ENCODE measurements at places on chromosomes 4 and X.

DNA sequence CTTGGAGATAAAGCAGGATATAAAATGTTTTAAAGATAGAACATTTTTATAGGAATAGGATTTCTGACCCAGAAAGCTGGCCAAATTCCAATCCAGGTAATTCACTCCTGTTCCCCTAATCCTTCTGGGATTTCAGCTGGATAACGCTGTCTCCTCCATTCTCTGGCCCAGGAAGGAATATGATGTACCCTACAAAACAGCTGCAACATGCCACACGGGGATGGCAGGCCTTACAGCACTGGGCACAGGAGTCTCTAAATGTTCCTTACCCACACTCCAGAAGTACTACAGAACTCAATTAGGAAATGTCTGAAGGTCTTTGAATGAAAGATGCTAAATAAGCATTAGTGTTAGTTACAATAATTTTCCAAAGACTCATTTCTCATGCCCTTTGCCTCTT, 15.8 kb downstream of the CAMK2D start:
- no peak for DNase-seq
- no peaks in the 10 kb centered on the region for H3K4me1 ChIP-seq
- no peak overlapping the region for H3K27ac ChIP-seq
- no peaks in the 10 kb centered on the region for H3K36me3 ChIP-seq
- no peak overlapping the region for H3K4me3 ChIP-seq

- no peak overlapping the region for H3K27ac ChIP-seq
- H3K4me1 ChIP-seq, result no peaks in the 10 kb centered on the region
- H3K36me3 ChIP-seq, result no peaks in the 10 kb centered on the region
- no peak for DNase-seq
These were observed 13.0 kb downstream of the DKC1 start for GRCh38 chrX:154775419-154776349.

DNA sequence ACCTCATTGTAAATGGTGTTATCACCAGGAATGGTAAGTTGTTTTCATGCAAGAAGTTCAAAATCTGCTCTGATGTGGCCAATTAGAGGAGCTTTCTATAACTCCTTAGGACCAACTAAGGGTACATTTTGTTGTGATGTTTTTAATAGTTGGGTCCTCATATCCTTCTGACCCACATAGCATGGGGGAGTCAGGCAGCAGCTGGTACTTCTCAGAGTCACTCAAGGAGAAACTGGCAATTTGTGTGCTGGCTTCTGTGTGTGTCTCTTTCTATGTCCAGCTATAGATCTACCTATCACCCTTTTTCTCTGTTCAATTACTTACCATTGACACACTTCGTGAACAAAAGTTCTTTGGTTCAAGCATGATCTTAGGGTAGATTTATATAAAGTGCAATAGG, 194.3 kb upstream of the TENM3 start:
- H3K4me1 ChIP-seq, result no peaks in the 10 kb centered on the region
- H3K4me3 ChIP-seq, result no peak overlapping the region
- H3K27me3 ChIP-seq, result no peaks in the 10 kb centered on the region
- no peak for DNase-seq

DNA sequence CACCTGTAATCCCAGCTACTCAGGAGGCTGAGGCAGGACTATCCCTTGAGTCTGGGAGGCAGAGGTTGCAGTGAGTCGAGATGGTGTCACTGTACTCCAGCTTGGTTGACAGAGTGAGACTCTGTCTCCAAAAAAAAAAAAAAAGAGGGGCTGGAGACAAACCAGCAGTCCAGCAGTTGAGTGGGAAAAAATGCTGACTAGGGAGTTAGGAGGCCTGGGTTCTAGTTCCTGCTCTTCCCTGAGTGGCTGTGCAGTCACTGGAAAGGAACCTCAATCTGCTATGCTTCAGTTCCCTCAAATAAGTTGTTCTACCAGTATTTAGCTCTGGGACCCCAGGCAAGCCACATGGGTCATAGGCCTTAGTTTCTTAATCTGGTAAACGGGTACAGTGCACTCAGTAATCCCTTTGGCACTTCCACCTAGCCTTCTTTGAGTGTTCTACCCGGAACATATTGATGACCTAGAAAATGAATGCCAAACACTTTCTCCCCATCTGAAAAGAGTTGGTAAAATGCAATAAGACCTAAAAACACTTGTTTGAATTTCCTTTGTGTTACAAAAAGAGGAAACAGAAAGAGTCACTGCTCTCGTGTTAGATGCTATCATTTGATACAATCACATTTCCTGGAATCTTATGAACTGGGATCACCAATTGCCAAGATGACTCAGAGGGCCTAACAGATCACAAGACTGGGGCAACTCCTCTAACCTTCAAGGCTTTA, 99.3 kb upstream of the EGFL6 start:
- H3K27me3 ChIP-seq, result peaks cover 47% of the 10 kb centered on the region
- no peaks in the 10 kb centered on the region for H3K4me1 ChIP-seq
- H3K4me3 ChIP-seq, result no peak overlapping the region
- no peaks in the 10 kb centered on the region for H3K36me3 ChIP-seq
- H3K27ac ChIP-seq, result no peak overlapping the region

- no peaks in the 10 kb centered on the region for H3K36me3 ChIP-seq
- no peak overlapping the region for H3K27ac ChIP-seq
- no peaks in the 10 kb centered on the region for H3K4me1 ChIP-seq
- H3K4me3 ChIP-seq, result no peak overlapping the region
- DNase-seq, result no peak
- no peaks in the 10 kb centered on the region for H3K27me3 ChIP-seq
These were observed 358.2 kb upstream of the CLNK start for GRCh38 chr4:11042760-11043159.

GRCh38 chr4:29113960-29114359, 1606.2 kb upstream of the PCDH7 start:
- H3K27ac ChIP-seq, result no peak overlapping the region
- H3K4me1 ChIP-seq, result no peaks in the 10 kb centered on the region
- H3K4me3 ChIP-seq, result no peak overlapping the region
- no peaks in the 10 kb centered on the region for H3K27me3 ChIP-seq

- H3K4me3 ChIP-seq, result no peak overlapping the region
- H3K36me3 ChIP-seq, result no peaks in the 10 kb centered on the region
- no peaks in the 10 kb centered on the region for H3K27me3 ChIP-seq
- H3K4me1 ChIP-seq, result no peaks in the 10 kb centered on the region
These were observed 80.0 kb downstream of the FHIP1A start for GRCh38 chr4:151488968-151489367.

GRCh38 chr4:141654098-141654497, 17.7 kb downstream of the IL15 start:
- H3K27me3 ChIP-seq, result no peaks in the 10 kb centered on the region
- no peaks in the 10 kb centered on the region for H3K4me1 ChIP-seq
- no peak for DNase-seq
- no peaks in the 10 kb centered on the region for H3K36me3 ChIP-seq
- H3K4me3 ChIP-seq, result no peak overlapping the region
